ENCODE measurements at places on chromosomes 2 and 18. TPM values are rescaled to one million over a fixed set of nuclear protein-coding genes. Genes with fewer than 3 reads are reported as not detected.

- DNase-seq: no peak
Observed at GRCh38 chr2:99808361-99809200, 318.8 kb upstream of the REV1 start.

Gene SH2D6
- 3.5 TPM for total RNA-seq

- DNase-seq: peak; percentile 92
Observed at GRCh38 chr2:61470965-61471904, at the start of gene USP34. Gene USP34, minus strand, starts transcription at chr2:61471087. Its CDS starts 395 bp downstream, at chr2:61470692.

Gene TMEM17
- total RNA-seq: not detected

DNA sequence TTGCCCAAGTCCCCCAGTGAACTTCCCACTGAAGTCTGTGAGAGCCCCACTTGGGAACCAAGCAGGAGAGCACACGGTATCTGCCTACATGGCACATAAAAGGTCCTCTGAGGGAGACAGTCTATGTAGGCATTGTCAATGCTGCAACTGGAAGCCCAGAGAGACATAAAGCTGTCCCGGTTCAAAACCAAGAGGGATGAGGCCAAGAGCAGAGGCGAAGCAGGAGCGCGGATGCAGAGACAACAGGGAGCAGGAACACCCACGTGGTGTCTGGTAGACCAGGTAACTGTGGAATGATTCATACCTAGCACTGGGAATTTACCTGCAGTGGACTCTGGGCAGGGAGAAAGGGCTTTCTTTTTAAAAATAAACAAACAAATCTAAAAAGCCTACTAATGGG lies 233.1 kb upstream of the SOX11 start:
- no peak for DNase-seq

- DNase-seq: no peak
Observed at GRCh38 chr2:31933066-31933465, 77.7 kb downstream of the MEMO1 start.

Gene MRPS9
- 42.6 TPM for total RNA-seq

Gene DPP4
- not detected for total RNA-seq

Gene CLEC4F
- not detected for total RNA-seq

Gene SPEG
- total RNA-seq: 0.35 TPM

DNA sequence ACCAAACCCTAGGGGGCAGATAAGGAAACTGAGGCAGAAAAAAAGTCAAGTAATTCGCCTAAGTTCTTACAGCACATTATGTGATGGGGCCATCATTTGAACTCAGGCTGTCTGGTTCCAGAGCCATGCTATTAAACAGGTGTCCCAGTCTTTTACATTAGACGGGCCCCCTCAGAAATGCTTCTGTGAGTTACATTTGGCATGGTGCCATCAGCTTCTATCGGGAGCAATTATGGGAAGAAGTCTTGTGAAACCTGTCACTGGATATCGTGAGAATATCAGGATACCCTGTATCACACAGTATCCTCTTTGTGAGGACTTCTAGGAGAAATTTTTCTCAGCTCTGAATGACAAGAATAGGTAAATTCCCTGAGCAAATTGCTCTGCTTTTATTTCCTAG lies 143.7 kb upstream of the NOSTRIN start:
- no peak for DNase-seq

DNA sequence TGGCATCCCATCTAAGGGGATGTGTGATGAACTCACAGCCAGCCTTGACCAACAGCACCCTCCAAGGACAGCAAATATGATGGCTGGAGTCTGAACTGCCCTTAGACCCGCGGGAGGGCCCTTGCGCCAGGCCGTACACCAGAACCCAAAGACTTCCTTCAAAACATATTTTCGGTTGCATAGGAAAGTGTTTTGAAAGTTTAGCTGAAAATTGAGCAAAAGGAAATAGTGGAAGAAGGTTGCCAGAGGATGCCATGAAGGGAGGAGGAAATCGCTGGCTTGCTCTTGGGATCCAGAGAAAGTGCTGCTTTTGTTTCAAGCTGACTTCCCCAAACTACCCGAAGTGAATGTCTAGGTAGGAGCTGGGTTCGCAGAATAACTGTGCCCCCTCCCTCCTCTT lies 61.3 kb downstream of the IL1R2 start:
- DNase-seq: no peak

GRCh38 chr2:182741620-182742019 lies 25.6 kb downstream of the DNAJC10 start:
- DNase-seq: no peak

Gene KIAA2012
- not detected for total RNA-seq

Gene RANBP2
- total RNA-seq: 74.0 TPM

DNA sequence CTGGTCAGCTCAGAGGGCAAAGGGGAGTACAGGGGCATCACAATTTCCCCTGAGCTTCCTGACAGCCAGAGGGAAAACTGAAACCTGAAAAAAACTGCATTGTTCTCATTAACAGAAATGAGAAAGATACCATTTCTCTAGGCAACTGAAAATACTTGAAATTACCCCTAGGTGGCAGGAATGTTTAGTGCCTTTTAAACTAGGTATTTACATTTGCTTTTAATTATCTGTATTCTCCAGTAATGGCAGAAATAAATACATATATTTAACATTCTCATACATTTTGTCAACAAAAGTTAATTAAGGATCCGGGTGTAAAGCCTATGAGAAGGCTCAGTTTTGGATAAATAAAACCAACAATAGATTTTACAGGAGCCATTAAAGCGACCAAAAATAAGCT lies 34.5 kb downstream of the RPL31 start:
- peak; percentile 14 for DNase-seq

Gene EGR4
- not detected for total RNA-seq

Gene MATN3
- not detected for total RNA-seq

GRCh38 chr2:101120124-101120996 lies 30.8 kb downstream of the TBC1D8 start:
- DNase-seq: no peak

GRCh38 chr18:6747646-6748045 lies 18.1 kb downstream of the ARHGAP28 start:
- no peak for DNase-seq

DNA sequence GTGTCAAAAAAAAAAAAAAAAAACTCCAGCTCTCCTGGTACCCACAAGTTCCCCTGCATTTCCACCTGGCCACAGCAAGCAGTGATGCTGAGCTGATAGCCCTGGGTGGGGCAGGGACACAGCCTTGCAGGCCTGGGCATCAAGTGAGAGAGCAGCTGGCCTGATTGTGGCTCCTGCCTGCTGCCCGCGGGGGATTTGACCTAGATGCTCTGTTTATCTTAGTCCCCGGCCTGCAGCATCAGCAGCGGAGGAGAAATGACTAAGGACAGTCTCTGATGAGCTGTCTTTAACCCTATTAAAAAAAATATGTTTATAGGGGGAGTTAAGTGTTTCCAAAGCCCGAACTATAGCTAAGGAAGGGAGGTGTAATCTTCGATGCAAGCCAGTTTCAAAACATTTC lies 102.6 kb downstream of the MTCL1 start:
- DNase-seq: no peak

DNA sequence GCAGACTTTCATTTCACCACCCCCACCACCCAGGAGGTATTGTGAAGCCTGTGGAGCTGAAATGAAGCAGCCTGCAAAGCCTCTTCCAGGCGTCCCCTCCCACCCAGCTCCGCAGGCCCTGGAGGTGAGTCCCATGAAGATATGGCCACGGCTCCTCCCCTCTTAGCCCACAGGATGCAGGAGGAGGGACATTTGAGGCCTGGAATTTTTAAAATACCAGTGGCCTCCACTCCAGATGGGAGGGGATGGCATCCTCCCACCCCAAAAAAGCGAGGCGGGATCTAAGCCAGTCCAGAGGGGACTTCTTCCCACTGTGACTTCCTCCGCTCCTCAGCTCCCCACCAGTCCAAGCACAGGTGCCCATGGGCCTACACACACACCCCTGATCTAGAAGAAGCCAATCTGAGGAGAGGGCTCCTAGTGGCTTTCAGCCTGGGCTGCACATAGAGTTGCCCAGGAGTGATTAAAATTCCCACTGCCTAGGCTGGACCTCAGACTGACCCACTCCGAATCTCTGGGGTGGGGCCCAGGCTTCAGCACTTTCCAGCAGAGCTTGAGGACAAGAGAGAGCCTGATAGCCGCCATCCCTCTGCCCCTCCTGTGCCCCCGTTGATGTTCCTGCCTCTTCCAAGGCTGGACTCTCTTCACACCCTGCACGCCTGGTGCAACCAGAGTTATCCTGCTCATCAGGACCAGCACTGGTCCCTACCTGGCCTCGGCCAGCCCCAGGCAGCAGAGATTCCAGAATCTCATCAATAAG lies 206.9 kb downstream of the TNS1 start:
- no peak for DNase-seq

Gene AQP4
- total RNA-seq: not detected

DNA sequence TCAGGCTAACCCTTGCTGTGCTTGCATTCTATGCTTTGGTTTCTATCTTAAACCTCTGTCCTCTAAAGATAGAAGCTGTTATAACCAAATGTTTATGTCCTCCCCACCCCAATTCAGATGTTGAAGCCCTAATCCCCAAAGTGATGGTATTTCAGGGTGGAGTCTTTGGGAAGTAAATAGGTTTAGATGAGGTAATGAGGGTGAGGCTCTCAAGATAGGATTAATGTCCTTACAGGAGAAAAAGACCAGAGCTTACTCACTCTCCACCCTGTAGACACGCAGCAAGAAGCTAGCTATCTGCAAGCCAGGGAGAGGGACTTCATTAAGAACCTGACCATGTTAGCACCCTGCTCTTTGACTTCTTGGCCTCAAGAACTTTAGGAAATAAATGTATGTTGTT lies 362.5 kb downstream of the ERBB4 start:
- DNase-seq: no peak

Gene NEB
- total RNA-seq: 0.30 TPM

- no peak for DNase-seq
Observed at GRCh38 chr2:205555566-205556230, 126.6 kb upstream of the NRP2 start.

GRCh38 chr2:68426848-68427579 lies 40.1 kb downstream of the FBXO48 start:
- DNase-seq: peak; percentile 72

- no peak for DNase-seq
Observed at GRCh38 chr2:69961496-69961895, at the start of gene ASPRV1. Gene ASPRV1, minus strand, starts transcription at chr2:69961631. Its CDS starts 195 bp downstream, at chr2:69961436.

GRCh38 chr2:196379600-196379999 lies 208.2 kb upstream of the STK17B start:
- no peak for DNase-seq

Gene ASAP2
- total RNA-seq: 0.07 TPM

- peak; percentile 41 for DNase-seq
Observed at GRCh38 chr2:203533676-203534591, 1.2 kb downstream of the RAPH1 start.

DNA sequence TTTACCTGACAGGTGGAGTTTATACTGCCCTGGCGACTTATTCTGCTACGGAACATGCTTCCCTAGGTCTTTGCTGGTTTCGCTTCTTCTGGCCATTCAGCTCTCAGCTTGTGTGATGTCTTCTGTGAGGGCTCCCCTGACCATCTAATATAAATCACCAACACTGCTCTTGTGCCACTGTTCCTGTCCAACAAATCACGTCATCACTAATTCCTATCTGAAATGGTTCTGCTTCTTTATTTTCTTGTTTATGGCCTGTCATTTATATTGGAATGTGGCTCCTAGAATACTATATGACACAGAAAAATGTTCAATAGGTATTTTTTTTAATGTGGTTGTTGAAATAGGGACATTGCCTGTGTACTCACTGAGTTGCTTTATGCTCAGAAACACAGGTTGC lies 171.5 kb downstream of the CD8B2 start:
- no peak for DNase-seq

DNA sequence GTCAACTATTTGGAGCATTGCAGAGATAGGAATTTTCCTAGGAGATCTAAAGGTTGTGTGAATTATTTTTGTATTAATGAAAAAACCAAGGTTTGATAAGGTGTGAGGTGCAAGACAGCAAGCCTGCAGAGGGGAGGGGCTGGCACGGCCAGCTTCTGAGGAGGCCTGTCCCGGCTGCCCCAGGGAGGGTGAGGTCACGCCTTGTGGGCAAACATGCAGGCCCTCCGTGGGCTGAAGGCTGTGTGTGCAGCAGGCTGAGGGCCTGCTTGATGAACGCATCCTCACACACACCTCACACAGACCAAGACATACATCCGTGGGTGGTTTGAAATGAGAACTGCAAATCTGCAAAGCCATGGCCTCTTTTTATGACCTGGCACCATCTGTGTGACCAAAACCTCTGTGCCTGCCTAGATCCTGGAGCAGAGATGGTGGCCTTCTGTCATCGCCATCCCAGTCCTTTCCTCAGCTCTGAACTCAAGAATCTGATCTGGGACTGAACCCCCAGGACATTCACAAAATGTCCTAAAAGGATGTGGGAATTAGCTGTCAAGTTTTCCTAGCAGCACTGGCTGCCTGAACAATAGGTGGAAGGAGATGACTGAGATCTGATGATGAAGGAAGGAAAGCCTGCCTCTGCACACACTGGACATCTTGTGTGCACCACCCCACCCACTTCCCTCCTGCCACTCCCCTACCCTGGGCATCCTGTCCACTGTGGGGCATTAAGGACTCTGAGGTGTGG lies 102.4 kb upstream of the MGAT4A start:
- DNase-seq: no peak

DNA sequence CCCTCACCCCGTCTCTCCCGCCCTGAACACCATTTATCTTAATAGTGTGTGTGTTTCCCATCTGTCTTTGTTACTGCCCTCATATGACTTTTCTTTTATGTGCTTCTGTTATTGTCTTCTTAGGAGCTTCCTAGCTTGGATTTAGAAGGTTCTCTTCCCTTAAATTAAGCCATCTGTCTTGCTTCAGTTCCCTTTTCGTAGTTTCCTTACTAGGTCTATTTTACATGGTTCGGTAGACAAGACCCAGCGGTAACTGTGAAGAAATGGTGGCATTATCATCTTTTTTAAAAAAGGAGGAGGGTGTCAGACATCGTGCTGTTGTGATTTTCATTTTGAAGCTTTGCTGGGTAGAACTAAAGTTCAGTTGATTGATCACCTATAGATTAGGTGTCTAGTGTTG lies 10.3 kb downstream of the NCK2 start:
- peak; percentile 26 for DNase-seq

DNA sequence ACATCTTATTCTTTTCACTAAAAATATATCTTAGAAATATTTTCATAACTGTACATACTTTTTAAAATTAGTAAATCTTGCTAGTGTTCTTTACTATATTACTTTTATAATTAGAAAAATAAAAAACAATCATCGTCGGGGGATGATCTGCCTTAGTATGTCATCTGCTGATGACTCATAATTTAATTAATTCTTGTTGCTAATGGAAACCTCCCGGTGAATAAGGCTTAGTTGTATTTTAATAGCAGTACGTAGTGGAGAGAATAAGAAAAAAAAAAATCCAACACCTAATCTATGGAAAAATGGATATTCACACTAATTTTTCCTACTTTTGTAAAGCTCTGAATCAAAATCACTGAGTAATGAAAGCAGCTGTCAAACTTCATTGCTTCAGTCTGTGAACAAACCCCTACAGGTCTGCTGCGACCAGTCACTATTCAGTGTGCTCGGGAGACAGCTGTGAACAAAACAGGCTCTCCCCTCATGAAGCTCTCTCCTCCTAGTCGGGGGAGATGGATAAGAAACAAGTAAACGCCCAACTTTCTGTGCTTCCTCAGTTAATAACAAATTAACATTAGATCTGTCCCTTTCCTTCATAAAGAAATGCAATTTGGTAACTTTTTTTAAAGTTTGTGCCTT lies 97.4 kb upstream of the UPP2 start:
- DNase-seq: no peak

- no peak for DNase-seq
Observed at GRCh38 chr18:52160636-52161035, 179.4 kb upstream of the DCC start.

Gene TRIM54
- 18.8 TPM for total RNA-seq

Gene VWA3B
- not detected for total RNA-seq

Data from OCI-LY7 (cell line).